ENCODE measurements at places on chromosomes 12 and 14. TPM values are rescaled to one million over a fixed set of nuclear protein-coding genes. Genes with fewer than 3 reads are reported as not detected.
A peak's percentile ranks its signal among the peaks of the same experiment; 100 is the strongest.

DNA sequence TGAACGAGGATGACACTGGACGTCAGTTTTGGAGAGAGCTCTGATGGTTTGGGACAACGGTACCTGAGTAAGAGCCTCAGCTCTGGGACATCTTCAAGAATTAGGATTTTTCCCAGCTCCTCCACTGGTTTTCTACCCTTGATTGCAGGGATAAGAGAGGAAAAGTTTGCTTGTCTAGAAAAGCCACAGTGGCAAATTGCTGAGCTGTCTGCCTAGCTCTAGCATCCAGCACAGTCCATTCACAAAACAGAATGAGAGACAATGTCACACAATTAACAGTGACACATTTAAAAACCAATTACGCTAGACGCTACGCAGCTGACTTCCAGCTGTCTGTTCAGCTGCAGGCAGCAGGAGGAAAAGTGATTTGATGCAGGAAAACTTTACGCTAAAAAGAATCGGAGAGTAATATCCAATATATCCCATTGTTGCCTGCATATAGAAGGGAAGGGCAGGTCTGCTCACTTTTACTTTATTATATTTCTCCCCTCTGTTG, 168.1 kb upstream of the PRICKLE1 start:
- H3K36me3 ChIP-seq: no peaks in the 10 kb centered on the region
- no peak for DNase-seq
- H3K4me3 ChIP-seq: no peak overlapping the region
- no peak overlapping the region for H3K27ac ChIP-seq

GRCh38 chr12:12796928-12797793, 11.7 kb downstream of the APOLD1 start:
- H3K27me3 ChIP-seq: no peaks in the 10 kb centered on the region
- H3K4me1 ChIP-seq: peaks cover 9% of the 10 kb centered on the region

The RABGGTA gene
- total RNA-seq: 22.3 TPM

DNA sequence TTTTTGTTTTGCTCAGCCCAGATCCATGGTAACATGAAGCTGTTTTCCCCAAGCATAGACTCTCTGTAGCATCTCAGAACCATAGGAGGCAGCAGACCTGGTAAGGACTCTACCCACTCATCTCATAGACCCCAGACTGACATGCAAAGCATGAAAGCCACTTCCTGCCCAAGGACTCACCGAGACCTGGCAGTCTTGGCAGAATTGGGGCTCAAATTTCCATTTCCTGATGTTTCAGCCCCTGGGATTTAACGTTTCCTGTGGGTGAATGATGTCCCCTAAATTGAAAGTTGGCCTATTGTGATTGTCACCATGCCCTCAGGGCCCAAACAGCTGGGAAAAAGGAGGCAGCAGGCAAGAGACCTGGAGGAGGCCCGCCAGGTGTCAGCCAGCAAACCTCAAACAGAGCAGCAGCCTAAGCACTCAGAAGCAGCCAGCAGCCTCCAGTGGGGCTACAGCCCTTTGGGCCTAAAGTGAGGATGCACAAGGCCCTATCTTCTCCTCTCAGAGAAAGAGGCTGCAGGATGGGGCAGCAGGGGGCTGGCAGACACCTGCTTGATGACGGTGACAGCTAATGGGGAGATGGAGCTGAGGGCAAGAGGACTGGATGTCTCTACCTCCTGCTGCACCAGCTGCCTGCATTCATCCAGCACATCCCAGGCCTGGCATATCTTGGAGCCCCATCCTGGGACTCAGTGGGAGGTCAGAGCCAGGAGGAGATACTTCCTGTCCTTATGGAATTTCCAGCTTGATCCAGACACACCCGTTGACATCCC, 8.5 kb downstream of the KRT85 start:
- no peak overlapping the region for H3K27ac ChIP-seq
- H3K4me3 ChIP-seq: no peak overlapping the region
- H3K36me3 ChIP-seq: no peaks in the 10 kb centered on the region
- H3K27me3 ChIP-seq: peaks cover 76% of the 10 kb centered on the region

- H3K4me1 ChIP-seq: peaks cover 77% of the 10 kb centered on the region
- H3K27ac ChIP-seq: no peak overlapping the region
- no peak for DNase-seq
- no peaks in the 10 kb centered on the region for H3K27me3 ChIP-seq
- no peak overlapping the region for H3K4me3 ChIP-seq
- no peaks in the 10 kb centered on the region for H3K36me3 ChIP-seq
Measured at GRCh38 chr12:120818416-120818815, 85.7 kb downstream of the SPPL3 start.

- no peak for DNase-seq
- no peaks in the 10 kb centered on the region for H3K36me3 ChIP-seq
- peaks cover 50% of the 10 kb centered on the region for H3K27me3 ChIP-seq
Measured at GRCh38 chr12:4830556-4831210, 79.0 kb upstream of the KCNA1 start.

The PTPRB gene
- total RNA-seq: 38.7 TPM

The RIMKLB gene
- total RNA-seq: 14.0 TPM

- no peaks in the 10 kb centered on the region for H3K4me1 ChIP-seq
- peaks cover 96% of the 10 kb centered on the region for H3K27me3 ChIP-seq
- H3K4me3 ChIP-seq: no peak overlapping the region
- DNase-seq: no peak
- H3K27ac ChIP-seq: no peak overlapping the region
- H3K36me3 ChIP-seq: no peaks in the 10 kb centered on the region
Measured at GRCh38 chr14:101500061-101500460, 61.2 kb upstream of the DIO3 start.

The SSTR1 gene
- total RNA-seq: 0.69 TPM

DNA sequence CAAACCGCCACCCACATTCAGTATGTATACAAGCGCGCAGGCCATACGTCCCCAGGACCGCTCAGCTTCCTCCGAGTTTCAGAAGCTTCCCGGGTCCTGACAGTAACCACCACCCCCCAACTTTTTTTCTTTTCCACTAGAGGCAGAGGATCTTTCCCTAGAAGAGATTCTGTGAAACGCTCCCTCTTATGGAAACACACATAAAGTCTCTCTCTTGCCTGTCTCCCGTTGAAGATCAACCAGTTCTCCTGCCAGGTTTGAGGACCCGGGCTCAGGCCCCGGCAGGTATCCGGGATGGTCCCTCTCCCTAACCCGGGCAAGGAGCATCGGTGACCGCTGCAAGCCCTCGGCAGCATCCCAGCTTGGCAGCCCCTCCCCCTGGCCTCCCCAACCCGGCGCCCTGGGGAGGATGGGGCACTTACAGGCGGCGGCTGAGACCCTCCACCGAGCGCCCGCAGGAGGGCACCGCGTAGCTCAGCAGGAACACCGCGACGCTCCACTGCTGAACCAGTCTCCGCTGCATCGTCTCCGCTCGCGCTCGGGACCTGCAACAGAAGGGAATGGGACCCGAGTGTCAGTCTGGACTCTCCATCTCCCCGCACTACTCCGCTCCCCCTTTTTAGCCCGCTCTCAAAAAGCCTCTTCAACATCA, 3.4 kb downstream of the PTHLH start:
- H3K36me3 ChIP-seq: no peaks in the 10 kb centered on the region
- H3K4me3 ChIP-seq: peak overlapping the region; percentile 70
- peaks cover 99% of the 10 kb centered on the region for H3K27me3 ChIP-seq
- H3K27ac ChIP-seq: peak overlapping the region; percentile 41

- H3K36me3 ChIP-seq: no peaks in the 10 kb centered on the region
- no peak overlapping the region for H3K4me3 ChIP-seq
- no peak for DNase-seq
- no peak overlapping the region for H3K27ac ChIP-seq
Measured at GRCh38 chr14:97866195-97866594, 1069.0 kb downstream of the VRK1 start.

The PTPN21 gene
- 42.3 TPM for total RNA-seq

DNA sequence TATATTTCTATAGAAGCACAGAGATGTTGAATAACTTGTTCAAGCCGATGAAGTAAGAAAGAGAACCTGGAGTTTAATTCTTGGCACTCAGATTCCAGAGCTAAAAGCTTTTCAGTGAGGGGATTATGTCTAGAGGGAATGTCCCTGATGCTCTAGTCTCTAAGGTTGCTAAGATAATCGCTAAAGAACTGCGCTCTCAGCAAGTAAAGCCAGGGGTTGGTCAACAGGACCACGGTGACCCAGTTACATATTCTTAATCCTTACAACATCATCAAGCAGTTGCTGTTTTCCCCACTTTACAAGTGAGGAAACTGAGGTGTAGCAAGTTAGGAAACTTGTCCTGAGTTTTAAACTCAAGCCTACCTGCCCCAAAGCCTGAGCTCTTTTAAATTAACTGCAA, 110.8 kb downstream of the DAD1 start:
- H3K27me3 ChIP-seq: no peaks in the 10 kb centered on the region
- no peaks in the 10 kb centered on the region for H3K36me3 ChIP-seq
- H3K27ac ChIP-seq: no peak overlapping the region
- no peak overlapping the region for H3K4me3 ChIP-seq
- DNase-seq: no peak

GRCh38 chr14:55946231-55946630, 172.0 kb upstream of the PELI2 start:
- no peak overlapping the region for H3K4me3 ChIP-seq
- DNase-seq: no peak
- H3K4me1 ChIP-seq: no peaks in the 10 kb centered on the region
- H3K27ac ChIP-seq: no peak overlapping the region
- H3K27me3 ChIP-seq: no peaks in the 10 kb centered on the region
- no peaks in the 10 kb centered on the region for H3K36me3 ChIP-seq

DNA sequence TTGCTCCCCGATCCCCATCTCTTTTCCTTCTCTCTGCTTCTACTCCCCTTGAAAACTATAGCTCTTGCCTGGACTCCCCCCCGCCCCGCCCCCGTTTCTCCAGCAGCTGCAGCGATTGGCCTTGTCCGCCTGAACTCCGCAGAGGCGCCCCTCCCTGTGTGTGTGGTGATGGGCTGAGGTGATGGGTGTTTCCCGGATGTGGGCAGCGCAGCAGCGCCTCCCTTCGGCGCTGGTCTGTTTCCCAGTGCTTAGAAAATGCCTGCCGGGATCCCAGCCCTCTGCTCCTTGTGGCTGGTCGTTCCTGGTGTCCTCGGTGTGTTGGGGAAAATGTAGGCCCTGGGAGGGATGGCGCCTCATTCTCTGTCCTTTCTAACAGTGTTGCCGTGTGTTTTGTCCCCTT, 43.3 kb downstream of the GALNT8 start:
- H3K4me1 ChIP-seq: peaks cover 37% of the 10 kb centered on the region
- H3K27me3 ChIP-seq: no peaks in the 10 kb centered on the region
- no peak for DNase-seq
- H3K4me3 ChIP-seq: no peak overlapping the region
- H3K36me3 ChIP-seq: no peaks in the 10 kb centered on the region
- H3K27ac ChIP-seq: no peak overlapping the region

The CISTR gene
- 2.1 TPM for total RNA-seq

DNA sequence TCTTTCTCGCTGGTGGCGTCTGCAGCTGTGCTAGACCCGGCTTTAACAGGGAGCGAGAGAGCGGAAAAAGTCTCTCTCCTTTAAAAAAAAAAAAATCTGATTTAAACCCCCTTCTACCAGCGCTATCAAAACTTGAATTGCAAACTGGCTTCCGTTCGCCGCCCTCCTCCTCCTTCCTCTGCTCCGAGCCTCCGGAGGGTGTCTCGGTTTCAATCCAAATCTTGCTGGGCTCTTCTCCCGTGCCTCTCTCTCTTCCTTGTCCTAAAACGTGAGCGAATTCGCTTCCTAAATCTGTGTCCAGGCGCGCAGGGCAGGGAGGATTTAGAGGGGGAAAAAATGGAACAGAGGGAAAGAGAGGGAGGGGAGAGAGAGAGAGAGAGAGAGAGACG, 272 bp downstream of the TBX3 start:
- H3K36me3 ChIP-seq: peaks cover 16% of the 10 kb centered on the region
- H3K4me1 ChIP-seq: peaks cover 65% of the 10 kb centered on the region
- H3K4me3 ChIP-seq: peak overlapping the region; percentile 78
- H3K27ac ChIP-seq: peak overlapping the region; percentile 96

GRCh38 chr14:54450535-54450934, 9.4 kb upstream of the CNIH1 start:
- H3K4me1 ChIP-seq: no peaks in the 10 kb centered on the region
- H3K4me3 ChIP-seq: no peak overlapping the region
- no peaks in the 10 kb centered on the region for H3K36me3 ChIP-seq
- H3K27ac ChIP-seq: no peak overlapping the region
- no peak for DNase-seq

The HOXC4 gene
- total RNA-seq: not detected

- H3K4me1 ChIP-seq: no peaks in the 10 kb centered on the region
- H3K27me3 ChIP-seq: no peaks in the 10 kb centered on the region
- no peak overlapping the region for H3K4me3 ChIP-seq
- H3K27ac ChIP-seq: no peak overlapping the region
- H3K36me3 ChIP-seq: no peaks in the 10 kb centered on the region
Measured at GRCh38 chr12:23847857-23848256, 101.6 kb downstream of the SOX5 start.

GRCh38 chr14:54653712-54654469, 87.0 kb downstream of the SAMD4A start:
- no peaks in the 10 kb centered on the region for H3K27me3 ChIP-seq
- peaks cover 83% of the 10 kb centered on the region for H3K4me1 ChIP-seq
- peak overlapping the region; percentile 90 for H3K27ac ChIP-seq

GRCh38 chr12:68932128-68932960, 627 bp downstream of the CPM start:
- H3K27me3 ChIP-seq: peaks cover 20% of the 10 kb centered on the region
- DNase-seq: no peak
- H3K36me3 ChIP-seq: no peaks in the 10 kb centered on the region
- peaks cover 24% of the 10 kb centered on the region for H3K4me1 ChIP-seq

All from left ventricle myocardium inferior (tissue), 1 donor.